ENCODE measurements at places on chromosomes 4 and X.

- no peak for DNase-seq
Observed at GRCh38 chr4:87530229-87530628, 1.1 kb upstream of the SPARCL1 start.

DNA sequence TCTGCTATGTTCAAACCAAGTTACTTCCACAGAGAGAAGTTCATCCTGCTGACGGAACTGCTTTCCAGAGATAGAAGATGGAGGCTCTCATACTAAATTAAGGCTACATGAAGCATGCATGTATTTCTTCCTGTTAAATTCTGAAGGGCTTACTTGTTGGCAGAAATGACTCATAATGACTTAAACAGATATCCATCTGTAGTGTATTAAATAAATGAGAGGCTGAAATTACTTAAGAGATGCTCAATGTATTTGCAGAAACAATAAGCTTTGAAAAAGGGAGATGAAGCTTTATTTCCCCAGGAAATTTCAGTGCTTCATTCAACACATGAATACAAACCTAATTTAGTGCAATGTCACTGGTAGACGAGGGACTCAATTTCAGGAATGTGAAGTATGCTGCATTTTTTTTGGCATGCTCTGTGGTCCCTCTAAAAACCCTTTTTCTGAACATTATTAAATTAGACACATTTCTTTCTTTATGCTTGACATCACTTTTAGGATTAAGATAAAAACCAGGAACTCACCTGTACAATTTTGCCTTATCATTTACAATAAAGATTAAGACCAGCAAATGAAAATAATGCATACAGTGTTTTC is 759.1 kb upstream of the POU3F4 start:
- no peak for DNase-seq

DNA sequence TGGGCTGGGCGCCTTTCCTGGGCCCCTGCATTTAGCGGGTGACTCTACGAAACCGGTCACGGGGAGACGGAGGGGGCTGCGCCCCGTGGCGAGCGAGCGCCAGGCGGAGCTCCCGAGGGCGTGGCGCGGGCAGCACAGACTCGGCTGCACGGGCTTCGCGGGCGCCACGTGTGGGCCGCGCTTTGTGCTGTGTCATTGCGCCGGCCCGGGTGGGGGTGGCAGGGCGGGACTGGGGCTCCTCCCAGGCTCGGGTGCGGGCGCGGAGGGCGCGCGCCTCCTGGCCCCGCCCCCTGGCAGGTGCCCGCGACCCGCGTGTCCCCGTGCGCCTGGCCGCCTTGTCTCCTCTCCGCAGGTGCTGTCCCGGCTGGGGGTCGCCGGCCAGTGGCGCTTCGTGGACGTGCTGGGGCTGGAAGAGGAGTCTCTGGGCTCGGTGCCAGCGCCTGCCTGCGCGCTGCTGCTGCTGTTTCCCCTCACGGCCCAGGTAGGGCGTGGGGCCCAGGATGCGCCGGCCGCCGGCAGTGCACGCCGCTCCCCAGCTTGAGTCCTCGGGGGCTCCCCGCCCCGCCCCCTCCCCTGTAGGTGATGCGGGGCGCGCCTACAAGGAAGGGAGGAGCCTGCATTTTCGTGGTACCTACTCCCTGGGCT is 651 bp downstream of the UCHL1 start:
- no peak for DNase-seq

- no peak for DNase-seq
Observed at GRCh38 chr4:115850799-115851509, 737.5 kb upstream of the NDST4 start.

- DNase-seq = no peak
Observed at GRCh38 chr4:18209448-18209847, 187.9 kb upstream of the LCORL start.

- no peak for DNase-seq
Observed at GRCh38 chr4:7924570-7924969, 15.1 kb downstream of the AFAP1 start.
